ENCODE measurements at places on chromosomes 13 and 19.

DNA sequence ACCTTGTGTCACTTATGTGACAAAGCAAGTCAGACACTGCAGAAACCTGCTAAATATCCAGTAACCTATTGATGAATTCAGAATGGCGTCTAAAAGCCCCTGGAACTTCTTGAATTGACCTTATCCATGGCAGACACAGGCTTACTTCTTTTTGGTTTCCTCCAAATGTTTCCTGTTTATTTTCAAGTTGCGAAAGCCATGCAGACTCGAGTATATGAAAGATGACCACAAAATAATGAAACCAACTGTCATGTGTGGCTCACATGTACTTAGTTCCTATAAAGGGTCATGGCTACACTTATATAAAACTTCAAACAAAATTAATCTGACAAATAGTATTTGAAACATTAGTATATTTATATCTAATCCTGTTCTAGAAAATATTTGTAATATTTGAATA is 113.1 kb upstream of the FNDC3A start:
- DNase-seq = no peak

DNA sequence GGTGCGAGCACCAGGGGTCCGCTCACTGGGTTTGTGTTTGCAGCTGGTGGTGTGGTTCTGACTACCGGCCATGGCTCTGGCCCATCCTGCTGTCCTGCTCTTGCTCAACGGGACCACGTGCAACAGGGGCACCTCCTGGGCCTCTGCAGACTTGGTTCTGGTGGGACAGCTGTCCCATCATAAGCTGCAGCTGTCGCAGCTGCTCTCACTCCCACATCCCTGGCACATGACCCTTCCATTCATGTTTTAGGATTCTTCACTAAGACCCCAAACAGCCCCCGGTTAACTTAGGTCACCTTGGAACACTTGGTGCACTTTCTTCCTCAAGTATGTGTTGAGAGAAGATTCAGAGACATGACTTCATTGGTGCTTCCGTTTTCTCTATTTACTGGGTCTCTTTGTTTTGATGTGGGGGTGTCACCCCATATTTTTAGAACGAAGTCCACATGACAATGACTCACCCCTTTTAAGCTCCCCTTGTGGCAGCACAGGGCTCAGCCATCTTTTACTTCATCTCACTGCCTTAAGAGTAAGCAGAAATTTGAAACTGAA is 68.4 kb upstream of the ARHGEF7 start:
- DNase-seq = no peak

GRCh38 chr19:6252066-6252465 is 27.7 kb downstream of the MLLT1 start:
- no peak for DNase-seq

- no peak for DNase-seq
These were observed 25.5 kb upstream of the MCF2L start for GRCh38 chr13:112943309-112944125.

DNA sequence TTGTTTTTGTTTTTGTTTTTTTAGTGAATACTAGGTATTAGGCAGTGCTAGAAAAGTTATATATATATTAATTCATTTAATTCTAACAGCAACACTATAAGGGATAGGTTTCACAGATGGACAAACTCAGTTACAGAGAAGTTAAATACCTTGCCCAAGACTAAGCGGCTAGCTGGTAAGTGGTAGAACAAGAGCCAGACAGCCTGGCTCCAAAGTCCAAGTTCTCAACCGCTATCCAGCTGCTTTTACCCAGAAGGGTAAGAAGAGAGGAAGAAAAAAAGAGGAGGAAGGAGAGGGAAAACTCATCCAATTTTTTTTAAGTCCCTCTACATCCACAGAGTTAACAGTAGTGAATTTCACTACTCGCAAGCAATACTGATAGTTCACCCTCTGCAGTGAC is 217.0 kb downstream of the SPRY2 start:
- DNase-seq = no peak

DNA sequence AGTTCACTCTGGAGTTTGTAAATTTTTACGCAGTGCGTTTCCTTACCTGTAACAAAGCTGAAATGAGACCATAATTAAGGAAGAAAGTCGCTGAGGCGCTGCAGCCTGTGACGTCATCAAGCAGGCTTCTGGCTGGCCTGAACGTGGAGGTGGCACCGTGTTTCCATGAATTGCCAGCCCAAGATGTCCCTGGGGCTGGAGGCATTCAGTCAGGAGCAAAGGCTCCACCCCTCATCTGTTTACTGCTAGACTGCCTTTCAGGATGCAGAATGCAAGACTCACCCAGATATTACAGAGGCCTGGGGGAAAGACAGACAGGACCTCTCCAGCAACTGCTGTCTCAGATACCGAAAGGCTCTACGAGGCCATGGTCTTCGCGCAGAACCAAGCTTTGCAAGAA is 424.6 kb downstream of the TSHZ3 start:
- DNase-seq = no peak

DNA sequence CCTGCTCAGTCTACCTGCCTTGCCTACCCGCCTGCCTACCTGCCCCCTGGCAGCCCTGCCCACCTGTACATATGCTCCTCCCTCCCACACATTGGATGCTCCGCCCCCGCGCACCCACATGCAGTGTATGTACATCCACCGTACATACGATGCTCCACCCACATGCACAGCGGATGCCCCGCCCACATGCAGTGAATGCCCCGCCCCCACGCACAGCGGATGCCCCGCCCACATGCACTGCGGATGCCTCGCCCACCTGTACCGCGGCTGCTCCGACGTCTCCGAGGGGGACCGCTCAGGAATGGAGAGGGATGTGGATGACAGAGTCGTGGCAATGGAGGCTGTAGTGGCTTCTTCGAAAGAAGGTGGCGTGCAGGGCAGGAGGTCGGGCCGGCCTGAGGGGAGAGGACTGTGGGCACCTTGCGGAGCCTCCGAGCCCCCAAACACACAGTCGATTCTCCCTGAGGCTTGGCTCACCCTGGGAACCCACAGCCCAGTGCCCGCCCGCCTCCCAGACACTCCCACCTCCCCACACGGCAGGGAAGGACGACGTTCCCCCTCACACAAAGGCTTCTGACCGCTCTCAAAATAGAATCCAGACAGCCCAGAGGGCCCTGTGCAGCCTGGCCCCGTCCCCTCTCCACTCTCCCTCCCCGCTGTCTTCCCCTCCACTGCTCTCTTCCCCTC is 16.5 kb upstream of the CACTIN start:
- DNase-seq = no peak

- DNase-seq = no peak
These were observed 9.5 kb downstream of the MEF2B start for GRCh38 chr19:19160461-19161035.

DNA sequence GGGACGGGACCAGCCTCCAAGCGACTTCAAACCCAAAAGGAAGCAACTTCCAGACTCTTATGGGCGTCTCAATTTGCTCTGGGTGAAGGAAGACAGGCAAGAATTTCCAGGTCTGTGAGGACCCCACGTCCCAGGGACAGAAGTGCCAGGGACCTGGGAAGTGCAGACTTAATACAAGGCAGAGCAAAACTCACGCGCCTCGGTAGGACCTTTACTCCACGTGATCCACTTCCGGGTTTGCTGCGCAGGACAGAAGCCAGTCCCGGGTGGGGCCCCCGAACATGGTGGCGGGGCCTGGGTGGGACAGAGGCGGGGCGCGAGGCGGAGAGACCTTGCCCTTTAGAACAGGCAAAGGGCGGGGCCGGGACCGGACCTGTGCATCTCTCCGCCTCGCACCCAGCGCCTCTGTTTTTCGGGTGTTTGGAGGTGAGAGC is 9.3 kb downstream of the ZNF611 start:
- no peak for DNase-seq

- DNase-seq = no peak
These were observed 126.6 kb downstream of the USP12 start for GRCh38 chr13:27044837-27045570.

DNA sequence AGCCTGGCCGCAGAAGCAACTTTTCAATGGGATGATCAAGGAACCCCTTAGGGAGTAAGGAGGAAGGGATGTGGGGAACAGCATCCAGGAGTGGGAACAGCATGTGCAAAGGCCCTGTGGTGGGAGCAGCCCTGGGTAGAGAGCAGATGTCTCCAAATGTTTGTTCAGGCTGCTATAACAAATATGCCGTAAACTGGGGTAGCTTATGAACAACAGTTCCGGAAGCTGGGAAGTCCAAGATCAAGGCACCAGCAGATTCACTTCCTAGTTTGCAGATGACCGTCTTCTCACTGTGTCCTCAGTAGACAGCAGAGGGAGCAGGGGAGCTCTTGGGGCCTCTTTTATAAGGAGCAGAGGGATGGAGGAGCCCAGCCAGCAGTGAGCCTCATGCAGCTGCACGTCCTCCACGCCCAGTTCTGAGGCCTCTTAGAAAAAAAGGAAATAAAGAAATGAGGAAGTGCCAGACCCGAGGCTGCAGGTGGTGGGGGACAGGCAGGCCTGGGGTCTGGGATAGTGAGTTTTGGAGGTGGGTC is 4.2 kb upstream of the LRRC25 start:
- no peak for DNase-seq

DNA sequence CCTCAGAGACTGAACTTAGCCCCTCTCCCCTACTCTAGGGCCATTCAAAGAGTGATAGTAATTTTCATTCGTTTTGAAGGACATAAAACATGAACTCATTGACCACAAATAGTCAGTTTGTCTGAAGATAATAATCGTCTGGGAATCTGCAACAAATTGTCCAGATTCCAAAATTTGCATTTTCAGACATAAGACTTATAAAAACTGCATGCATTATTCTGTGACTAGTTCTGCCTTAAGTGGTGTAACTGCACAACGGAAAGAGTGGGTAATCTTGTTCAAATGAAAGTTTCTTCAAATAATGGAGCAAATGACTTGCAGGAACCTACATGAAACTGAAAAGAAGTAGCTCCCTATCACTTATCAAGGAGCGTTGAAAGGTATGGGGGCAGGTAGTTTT is 8.4 kb downstream of the CSNK1A1L start:
- no peak for DNase-seq

DNA sequence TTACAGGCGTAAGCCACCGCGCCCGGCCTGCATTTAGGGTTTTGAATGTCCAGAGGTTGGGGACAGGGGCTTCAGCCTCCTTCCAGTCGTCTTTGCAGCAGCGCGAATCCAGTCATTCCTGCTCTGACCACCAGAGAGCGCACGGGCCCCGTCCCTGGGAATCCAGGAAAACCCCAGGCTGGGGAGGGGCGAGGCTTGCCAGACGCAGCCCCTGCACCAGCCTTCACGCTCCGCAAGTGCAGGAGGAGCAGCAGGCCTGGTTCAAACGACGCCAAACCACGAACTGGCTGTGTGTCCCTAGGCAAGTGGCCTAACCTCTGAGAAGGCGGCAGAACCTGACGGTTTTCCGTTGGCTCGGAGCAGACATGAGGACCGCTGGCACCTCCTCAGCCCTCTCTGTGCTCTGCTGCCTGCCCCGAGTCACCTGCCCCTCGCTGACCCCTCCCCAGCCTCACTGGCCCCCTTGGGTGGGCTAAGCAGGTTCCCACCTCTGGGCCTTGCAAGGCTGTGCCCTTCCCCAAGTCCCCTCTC is 2.0 kb upstream of the RNF126 start:
- DNase-seq = peak; percentile 53

GRCh38 chr19:9789066-9789465 is 20.5 kb upstream of the ZNF846 start:
- no peak for DNase-seq

GRCh38 chr13:69857183-69857821 is 250.3 kb upstream of the ATXN8OS start:
- DNase-seq = no peak

DNA sequence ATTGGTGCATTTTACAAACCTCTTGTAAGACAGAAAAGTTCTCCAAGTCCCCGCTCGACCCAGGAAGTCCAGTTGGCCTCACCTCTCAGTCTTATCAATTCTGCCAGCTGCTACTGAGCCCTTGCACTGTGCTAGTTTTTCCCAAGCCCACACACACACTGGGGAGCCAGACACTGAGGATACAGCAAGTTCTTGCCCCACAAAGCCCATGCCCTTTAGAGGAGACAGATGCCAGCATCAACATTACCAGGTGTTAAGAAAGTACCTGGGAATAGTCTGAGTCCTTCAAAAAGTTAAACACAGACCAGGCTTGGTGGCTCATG is 175.0 kb downstream of the PTPRS start:
- no peak for DNase-seq

- DNase-seq = no peak
These were observed 69.8 kb upstream of the SERP2 start for GRCh38 chr13:44303681-44304432.

DNA sequence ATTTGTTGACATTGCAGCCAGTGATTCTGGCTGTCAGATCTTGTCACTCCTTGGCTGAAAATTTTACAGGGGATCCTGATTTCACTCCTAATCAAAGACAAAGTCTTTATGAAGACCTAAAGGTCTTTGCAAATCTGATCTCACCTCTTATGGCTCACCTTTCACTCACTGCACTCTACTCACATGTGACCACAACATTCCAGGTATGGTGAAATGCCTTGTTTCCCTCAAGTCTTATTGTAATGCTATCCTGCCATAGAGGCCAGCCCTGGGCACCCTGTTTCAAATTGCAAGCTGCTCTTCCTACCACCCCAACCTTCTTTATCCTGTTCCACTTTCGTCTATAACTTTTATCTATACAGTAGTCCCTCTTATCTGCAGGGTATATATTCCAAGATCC is 200.1 kb downstream of the NDFIP2 start:
- no peak for DNase-seq

DNA sequence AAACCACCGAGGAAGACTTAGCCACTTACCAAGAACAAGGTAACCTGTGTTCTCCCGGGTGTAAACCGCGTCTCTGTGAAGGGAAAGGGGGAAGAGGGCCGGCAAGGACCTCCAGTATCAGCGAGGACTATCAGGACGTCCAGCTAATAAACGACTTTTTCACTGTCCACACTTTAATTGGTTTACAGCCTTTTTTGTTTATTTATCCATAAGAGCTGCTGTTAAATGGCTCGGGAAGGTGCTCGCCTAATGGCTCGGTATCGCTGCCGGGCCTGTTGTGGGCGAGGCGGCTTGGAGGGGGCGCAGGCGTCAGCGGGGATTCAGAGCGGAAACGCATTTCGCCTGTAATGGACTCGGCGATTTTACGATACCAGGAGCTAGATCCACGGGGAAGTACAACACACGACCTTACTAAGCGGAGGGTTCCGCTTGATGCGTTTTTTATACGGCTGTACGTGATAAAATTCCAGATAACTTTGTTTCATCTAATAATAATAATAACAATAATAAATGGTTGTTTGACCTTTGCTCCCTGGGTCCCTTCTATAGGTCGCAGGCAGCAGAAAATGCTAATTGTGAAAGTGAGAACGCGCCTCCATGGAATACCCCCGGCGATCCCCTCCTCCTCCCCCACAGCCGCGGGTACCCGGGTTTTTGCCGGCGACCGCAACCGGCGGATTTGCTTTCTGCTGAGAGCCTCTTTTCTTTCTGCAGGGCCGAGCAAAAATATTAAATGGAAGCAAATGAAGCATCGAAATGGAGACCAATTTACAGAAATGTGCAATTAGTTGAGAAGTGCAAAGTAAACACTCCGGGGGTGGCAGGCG is 2.5 kb upstream of the PDX1 start:
- no peak for DNase-seq

DNA sequence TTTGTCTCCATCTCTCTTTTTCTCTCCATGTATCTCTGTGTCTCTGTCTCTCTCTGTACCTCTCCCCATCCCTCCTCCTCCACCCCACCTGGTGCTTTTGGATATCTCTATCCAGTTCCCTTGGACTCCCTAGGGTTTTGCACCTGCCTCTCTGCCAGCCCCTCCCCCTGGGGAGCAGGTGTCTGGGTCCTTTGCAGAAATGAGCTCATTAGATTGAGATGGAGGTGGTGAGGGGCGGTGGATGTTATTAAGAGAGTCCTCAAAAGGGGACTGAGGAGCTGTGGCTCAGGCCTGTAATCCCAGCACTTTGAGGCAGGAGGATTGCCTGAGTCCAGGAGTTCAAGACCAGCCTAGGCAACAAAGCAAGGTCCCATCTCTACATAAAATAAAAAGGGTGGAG is 2.1 kb downstream of the KCNN4 start:
- DNase-seq = no peak

All from amygdala (tissue), 56 donors.